Activated CD4-positive, alpha-beta T cell treated with anti-CD3 and anti-CD28 coated beads, Interleukin-2, amount 10 ng/mL, durations not matched to agents 7 days and 5 days (primary cell): ENCODE measurements at places on chromosomes 2 and 18.

GRCh38 chr18:40874233-40874632 is 1080.8 kb upstream of the PIK3C3 start:
- no peak for DNase-seq

DNA sequence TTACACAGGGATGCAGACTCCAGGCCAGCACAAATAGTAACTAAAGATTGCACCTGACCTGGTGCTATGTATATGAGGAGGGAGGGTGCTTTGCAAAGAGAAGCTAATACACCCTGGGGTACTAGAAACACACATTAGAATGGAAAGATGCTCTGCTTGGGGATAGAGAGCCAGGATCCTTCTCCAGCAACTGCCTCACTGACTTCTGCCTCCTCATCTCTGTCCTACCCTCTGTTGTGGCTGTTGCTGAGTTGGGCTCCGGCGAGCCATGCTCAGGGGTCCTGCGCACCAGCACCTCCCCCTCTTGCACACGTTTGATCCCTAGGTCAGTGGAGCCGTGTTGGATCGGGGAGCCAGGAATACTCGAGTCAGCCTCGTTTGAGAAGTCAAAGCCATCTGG is 23.7 kb upstream of the ORC2 start:
- no peak for DNase-seq

- DNase-seq, result no peak
Observed at GRCh38 chr2:33062665-33063250, 116.0 kb downstream of the LTBP1 start.

- no peak for DNase-seq
Observed at GRCh38 chr2:150292807-150293206, 194.7 kb downstream of the RND3 start.

DNA sequence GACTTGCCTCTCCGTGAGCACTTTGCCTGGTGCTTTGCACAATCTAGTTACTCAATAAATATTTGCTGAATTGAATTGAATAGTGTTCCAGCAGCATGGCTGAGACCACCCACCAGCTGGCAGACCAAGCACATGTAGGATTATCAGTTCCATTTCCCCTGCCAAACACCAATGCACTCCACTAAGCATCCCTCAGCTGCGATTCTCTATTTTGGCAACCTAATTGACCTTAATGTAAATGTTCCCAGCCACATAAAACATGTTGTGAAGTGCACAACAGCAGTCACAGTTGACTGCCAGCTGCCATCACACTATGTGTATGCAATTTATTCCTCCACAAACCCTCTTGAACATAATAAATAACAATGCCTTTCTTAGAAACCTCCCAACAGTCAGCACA is 1879.4 kb upstream of the PIK3C3 start:
- no peak for DNase-seq

DNA sequence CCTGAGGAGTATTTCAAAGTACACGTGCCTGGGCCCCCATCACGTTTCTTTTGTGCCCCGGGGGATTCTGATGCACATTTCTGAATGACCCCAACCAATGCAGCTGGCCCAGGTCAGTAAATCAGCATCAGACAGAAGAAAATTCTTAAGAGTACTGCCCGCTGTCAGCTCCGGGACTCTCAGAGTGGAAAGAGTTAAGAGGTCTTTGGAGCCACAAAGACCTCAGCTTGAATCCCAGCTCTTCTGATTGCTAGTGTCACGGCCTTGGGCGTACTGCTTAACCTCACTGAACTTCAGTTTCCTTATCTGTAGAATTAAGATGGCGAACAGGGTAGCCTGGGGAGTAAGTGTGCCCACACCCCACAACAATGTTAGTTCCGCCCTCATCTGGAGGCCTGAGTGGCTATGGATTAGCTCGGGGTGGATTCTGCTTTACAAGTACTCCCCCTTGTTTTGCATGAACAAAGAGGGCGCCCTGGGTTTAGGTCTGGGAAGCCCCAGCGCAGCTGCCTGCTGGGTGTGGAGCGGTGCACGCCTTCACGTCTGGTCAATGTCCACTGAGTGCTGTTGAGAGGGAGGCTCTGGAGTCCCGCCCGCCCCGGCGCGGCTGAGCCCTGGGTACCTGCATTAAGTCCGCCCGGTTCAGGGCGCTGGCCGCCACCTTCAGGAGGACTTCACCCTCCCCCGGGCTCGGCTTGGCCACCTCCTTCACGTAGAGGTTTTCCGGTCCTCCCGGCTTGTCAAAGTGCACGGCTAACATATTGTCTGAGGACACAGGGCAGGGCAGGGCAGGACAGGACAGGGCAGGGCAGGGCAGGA is 858 bp downstream of the TP53I3 start:
- peak; percentile 66 for DNase-seq

DNA sequence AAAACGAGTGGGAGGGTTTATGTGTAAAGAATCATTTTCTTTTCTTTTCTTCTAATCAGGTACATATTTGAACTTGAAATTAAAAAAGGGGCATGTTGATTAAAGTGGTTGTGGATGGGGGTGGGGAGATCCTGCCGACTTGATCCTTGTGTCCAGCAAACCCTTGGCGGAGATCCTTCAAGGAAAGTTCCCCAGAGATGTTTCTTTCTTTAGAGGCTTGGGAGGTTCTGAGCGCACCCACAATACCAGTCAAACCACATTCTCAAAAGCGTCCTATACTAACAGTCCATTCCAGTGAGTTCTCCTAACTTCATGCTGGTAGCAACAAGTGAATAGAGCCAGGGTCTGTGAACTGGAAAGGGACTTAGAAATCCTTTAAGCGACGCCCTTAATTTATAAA is 49.2 kb downstream of the MYCN start:
- no peak for DNase-seq

DNA sequence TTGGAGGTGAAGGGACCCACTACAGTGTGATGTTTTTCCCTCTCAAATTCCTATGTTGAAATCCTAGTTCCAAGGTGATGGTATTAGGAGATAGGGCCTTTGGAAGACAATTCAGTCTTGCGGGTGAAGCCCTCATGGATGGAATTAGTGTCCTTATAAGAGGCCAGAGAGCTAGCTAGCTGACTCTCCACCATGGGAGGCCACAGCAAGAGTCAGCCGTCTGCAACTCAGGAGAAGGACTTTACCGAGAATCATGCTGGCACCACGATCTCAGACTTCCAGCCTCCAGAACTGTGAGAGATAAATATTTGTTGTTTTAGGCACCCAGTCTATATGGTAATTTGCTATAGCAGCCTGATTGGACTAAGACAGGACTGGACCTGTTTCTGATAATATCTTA is 461.4 kb downstream of the TSN start:
- DNase-seq, result no peak

DNA sequence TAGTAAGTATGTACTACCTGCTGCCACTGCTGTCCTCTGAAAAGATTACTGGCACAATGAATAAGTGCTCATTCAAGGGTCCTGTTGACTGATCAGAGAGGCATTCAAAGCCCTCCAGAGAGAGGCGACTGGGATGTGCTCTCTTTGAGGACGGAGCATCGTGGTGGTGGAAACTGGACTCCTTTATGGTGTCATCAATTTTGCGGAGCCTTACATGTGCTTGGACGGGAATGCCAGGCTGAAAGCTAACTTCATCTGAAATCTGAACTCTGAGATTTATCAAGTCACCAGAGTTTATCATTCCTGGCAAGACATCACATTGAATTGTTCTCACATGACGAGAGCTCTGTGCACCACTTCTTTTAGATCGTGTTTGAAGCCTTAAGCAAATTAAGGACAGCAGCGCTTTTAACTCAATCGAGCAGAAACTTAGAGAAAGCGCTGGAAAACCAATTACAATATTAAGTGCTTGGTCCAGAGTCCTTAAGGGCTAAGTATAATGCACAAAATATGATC is 138.3 kb downstream of the NCK2 start:
- no peak for DNase-seq

- no peak for DNase-seq
Observed at GRCh38 chr18:22604390-22604985, 186.8 kb upstream of the CTAGE1 start.

DNA sequence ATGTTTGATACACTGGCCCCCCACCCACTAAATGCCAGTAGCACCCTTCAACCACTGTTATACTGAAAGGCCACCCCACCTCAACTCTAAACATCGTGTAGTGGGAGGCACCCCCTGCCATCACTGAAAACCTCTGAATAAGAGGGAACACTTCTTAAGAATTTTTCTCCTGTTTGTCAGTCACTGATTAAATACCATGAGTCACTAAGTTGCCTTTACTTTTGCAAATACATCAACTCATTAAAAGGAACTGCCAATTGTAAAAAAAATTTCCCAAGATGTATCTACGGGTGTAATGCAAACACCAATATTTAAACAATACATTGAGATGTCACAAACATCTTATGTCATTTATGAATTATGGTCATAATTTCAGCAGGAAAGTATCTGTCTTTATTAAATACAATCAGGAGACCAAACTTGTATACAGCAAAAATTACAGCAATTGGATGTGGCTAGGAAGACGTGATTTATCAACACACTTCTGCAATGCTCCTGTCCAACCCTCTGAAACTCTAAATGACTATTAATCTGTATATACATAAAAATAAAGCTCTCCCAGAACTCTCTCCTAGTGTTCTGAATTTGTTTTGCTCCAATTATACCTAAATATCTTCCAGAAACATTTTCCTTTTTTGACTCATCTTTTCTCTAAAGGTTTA is 144.1 kb upstream of the STK17B start:
- no peak for DNase-seq

DNA sequence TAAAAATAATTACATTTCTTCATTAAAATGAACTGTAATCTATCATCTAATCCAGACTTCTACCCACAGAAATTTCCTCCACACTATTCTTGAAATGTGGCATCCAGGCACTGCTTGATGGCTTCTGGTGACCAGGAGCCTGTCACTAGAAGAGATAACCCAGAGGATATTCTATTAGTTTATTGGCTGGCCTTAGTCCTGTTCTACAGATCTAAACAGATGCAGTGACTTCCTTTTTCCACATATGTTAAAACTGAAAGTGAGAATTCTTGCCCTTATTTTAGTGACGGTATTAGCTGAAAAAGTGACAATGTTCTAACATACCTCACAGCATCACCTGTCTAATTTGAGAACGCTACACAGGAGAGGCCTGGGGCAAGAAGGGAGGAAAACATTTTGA is 775.4 kb downstream of the TSN start:
- no peak for DNase-seq

DNA sequence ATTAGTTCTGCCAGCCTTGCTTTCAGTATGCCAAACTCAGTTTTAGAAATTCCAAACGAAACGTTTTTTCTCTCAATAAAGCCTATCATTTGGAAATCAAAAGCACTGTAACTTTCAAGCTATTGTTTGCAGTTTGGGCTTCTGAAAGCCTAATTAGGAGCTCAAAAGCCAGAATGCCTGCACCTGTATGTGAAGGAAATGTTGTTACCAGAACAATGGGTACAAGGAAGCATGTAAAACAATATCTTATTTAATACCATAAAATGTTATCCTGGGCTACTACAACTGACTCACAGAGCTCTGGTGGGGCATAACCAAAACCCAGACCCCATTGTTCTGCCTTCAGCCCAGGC is 12.6 kb upstream of the GULP1 start:
- no peak for DNase-seq

DNA sequence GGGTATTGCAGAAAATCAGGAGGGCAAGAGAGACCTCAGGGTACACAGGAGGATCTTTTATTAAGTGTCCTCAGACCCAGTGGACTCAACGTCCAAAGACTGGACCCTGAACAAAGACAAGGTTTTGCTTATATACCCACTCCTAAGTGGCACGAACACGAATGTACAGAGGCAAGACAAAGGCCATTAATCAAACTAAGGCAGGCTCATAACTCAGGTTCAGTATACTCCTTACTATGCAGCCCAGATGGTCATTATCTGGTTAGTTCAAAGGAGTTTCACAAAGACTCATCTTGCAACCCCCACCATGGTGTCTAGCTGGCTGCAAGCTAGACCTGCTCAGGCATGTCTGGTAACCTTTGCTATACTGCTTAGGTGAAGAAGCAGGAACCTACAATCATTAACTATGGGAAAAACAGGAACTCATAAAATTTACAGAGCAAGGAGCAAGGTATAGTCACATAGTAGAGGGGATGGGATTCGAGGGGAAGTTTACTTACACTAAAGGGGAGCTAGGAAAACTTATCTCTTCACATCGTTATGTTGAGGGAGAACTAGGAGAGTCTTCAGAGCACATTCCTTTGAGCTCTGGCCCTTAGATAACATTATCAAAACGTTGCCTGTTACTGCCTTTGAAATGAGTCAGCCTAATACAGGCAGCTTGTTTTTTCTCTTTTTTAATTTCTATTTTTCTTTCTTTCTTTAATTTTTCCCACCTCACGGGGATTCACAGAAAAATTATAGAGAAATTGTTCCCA is 33.9 kb downstream of the SLC4A3 start:
- no peak for DNase-seq

DNA sequence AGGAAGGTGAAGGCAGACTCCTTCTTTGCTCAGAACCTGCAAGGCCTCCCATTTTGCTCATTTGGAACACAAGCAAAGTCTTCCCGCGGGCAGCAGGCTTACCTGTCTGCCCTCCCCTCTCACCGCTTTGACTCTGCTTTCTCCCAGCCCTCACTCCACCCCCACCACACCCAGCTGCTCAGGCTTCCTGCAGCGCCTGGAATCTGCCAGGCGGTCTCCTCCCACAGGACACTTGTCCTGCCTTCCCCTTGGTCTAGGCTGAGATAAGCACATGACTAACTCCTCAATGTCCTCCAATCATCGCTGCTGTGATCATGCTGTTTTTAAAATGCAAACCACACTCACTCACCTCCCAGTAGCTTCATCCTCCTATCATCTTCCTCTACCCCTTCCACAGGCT is 430.0 kb downstream of the ZNF516 start:
- no peak for DNase-seq

GRCh38 chr2:54605836-54606235 is 117.6 kb upstream of the EML6 start:
- DNase-seq, result no peak

DNA sequence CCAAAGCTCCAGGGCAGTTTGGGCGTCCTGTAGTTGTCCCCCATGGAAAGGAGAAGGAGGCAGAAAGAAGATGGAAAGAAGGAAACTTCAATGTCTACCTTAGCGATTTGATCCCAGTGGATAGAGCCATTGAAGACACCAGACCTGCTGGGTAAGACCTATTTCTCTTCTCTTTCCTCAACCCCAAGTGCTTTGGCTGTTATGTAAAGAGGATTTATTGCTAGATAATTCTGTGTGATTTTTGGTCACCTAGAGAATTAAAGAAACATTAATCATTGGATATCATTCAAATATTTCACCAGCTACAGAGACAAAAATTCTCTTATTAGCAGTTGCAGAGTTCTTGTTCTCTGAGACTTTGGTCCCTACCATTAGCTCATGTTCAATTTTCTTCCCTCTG is 1.9 kb downstream of the GALNT5 start:
- DNase-seq, result no peak

GRCh38 chr2:44943693-44944101 is 2.2 kb downstream of the SIX3 start:
- no peak for DNase-seq

- no peak for DNase-seq
Observed at GRCh38 chr18:44624052-44624451, 56.6 kb upstream of the SETBP1 start.
